CD4-positive, alpha-beta T cell treated with Interleukin-6 for 4 hours (primary cell): ENCODE measurements at places on chromosomes 3 and 15.

- no peak for DNase-seq
Measured at GRCh38 chr3:152376351-152377183, 107.8 kb downstream of the MBNL1 start.

DNA sequence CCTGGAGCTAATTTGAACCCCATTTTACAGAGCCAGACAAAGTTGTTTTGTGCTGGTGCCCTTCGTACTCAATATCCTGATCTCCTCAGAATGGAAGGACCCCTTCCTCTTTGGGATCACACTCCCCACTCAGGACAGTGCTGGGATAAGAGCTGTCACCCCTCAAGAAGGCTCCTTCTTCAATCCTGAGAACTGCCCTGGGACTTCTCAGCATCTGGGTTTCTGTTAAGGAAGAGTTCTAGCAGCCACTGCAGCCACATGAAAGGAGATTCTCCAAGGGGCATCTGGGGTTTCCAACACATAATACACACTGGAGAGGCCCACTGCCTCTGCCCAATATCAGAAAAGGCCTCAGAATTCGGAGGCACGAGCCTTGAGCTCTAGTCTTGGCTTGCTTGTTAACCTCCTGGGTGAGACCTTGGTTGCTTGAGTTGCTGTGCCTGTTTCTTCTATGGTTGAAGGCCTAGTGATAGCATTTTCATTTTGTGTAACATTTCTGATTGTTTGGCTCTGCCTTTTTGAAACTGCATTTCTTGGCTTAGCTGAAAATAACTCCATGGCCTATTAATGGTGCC lies 78.8 kb upstream of the NMNAT3 start:
- no peak for DNase-seq

- DNase-seq: no peak
Measured at GRCh38 chr15:66066481-66066880, 187.1 kb downstream of the MEGF11 start.

GRCh38 chr3:114310695-114311094 lies 16.9 kb downstream of the TIGIT start:
- DNase-seq: no peak

- no peak for DNase-seq
Measured at GRCh38 chr15:50425219-50425618, 1.0 kb downstream of the USP8 start.

- DNase-seq: peak; percentile 58
Measured at GRCh38 chr3:101574388-101575112, 570 bp downstream of the PCNP start.

DNA sequence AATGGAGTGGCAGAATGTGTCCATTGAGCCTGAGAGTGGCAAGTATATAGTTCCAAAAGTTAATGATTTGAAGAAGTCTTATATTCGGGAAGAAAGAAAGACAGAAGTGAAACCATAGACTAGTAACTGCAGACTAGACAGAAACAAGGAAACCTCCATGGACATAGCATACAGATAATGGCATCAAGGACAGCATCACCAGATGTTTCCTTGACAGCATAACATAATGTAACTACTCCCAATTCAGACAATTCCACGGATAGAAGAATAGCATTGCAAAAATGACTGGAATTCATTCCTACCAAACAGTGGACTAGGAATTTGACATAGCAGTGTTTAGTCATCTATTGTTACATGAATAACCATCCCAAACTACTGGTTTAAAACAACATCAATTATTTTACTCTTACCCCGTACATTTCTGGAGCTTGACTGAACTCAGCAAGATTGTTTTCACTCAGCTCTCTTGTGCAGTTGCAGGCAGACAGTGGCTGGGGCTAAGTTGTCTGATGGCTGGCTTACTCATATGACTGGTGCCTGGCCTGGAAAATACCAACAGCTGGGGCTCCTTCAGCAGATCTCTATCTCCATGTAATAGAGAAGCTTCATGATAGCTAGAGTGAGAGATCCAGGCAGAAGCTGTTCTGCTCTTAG lies 109.7 kb upstream of the GADL1 start:
- no peak for DNase-seq

DNA sequence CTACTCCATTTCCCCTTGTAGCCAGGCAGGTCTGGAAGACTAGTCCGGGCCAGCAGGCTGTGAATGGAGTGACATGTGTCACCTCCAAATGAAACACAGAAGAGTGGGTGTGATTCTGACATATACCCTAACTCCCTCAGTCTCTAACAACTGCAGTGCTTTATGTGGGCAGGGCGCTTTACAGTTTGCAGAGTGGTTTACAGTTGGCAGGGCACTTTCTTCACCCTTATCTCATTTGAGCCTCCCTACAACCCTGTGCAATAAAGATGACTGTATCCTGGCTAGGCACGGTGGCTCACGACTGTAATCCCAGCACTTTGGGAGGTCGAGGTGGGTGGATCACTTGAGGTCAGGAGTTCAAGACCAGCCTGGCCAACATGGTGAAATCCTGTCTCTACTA lies 176.3 kb downstream of the RAB11A start:
- DNase-seq: no peak

GRCh38 chr15:25207369-25207768 lies 231.5 kb downstream of the UBE3A start:
- DNase-seq: no peak

- DNase-seq: no peak
Measured at GRCh38 chr3:185444329-185444728, 54.5 kb downstream of the TMEM41A start.

DNA sequence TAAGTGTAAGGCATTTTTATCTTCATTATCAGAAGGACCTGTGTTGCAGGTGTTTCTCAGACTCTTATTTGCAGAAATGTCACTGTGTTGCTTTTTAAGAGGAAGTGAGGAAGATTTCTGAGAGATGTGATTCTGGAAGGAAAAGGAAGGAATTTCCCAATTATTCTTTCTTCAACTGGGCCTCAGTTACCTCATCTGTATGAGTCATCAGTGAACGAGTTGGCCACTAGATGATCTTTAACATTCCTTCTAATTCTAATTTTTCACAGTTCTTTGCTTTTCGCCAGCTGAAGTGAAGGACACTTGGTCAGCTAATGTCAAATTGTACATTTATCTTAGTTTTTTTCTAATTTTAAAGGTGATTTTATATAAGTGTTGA lies 28.9 kb downstream of the CLEC3B start:
- DNase-seq: no peak

- DNase-seq: peak; percentile 67
Measured at GRCh38 chr15:66566963-66567531, 1.2 kb upstream of the LCTL start.
